ENCODE measurements at places on chromosomes 1 and 21.
A peak's percentile ranks its signal among the peaks of the same experiment; 100 is the strongest.

DNA sequence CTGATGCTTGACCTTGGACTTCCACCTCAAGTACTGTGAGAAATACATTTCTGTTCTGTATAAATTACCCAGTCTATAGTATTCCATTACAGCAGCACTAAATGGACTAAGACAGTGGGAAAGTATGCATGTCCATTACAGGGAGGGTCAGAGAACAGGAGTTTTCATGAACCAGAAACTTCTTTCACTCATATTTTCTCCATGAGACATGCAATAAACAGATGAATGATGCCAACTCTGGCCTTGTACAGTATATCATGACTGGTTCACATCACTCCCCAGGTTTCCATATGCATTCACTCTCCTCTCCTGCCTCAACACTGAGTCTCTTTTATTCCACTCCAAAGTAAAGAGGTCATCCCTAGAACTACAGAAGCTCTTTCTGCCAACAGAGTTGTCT lies 4.5 kb upstream of the IFI16 start:
- DNase-seq = no peak

- no peak for DNase-seq
Measured at GRCh38 chr1:206829282-206829681, 36.1 kb upstream of the IL20 start.

- DNase-seq = no peak
Measured at GRCh38 chr1:206682111-206682510, 2.6 kb upstream of the MAPKAPK2 start.

GRCh38 chr1:48670234-48671020 lies 106.3 kb downstream of the BEND5 start:
- DNase-seq = no peak

GRCh38 chr1:83702356-83702755 lies 296.6 kb downstream of the TTLL7 start:
- DNase-seq = no peak

GRCh38 chr21:42291003-42291750 lies 24.0 kb downstream of the TFF3 start:
- DNase-seq = no peak

DNA sequence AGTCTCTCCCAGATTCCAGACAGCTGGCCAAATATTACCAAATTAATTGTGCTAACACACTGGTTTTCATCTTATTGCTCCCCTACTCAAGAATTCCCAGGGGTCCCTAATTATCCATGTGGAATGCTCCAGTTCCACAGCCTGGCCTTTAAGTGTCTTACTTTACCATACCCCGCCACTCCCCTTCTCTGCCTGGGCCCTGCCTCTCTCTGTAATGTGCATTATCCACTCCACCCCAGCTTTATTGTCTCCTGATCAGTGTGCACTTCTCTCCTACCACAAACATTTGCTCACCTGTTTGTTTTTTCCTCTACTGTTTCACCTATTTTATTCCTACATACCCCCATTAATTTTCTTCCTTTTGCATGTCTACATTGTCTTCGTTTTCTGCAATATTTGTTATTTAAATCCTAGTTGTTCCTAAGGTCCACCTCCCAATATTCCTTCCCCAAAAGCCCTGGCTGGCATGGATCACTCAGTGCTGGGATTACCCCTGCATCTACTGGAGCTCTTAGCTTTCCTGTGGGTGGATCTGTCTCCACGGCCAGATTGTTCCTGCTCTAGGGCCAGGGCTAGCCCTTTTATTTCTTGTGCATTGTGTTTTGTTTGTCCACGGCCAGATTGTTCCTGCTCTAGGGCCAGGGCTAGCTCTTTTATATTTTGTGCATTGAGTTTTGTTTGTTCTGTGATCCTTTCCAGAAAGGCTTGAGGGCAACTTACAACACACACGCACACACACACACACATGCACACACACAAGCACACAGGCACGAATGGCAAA lies 33.4 kb upstream of the ATP1B1 start:
- DNase-seq = no peak

- DNase-seq = peak; percentile 99
Measured at GRCh38 chr1:24018611-24019580, 38.8 kb upstream of the SRSF10 start.

- no peak for DNase-seq
Measured at GRCh38 chr1:107294686-107295085, 153.8 kb downstream of the NTNG1 start.

GRCh38 chr1:204997591-204998355 lies 45.2 kb upstream of the CNTN2 start:
- DNase-seq = no peak

DNA sequence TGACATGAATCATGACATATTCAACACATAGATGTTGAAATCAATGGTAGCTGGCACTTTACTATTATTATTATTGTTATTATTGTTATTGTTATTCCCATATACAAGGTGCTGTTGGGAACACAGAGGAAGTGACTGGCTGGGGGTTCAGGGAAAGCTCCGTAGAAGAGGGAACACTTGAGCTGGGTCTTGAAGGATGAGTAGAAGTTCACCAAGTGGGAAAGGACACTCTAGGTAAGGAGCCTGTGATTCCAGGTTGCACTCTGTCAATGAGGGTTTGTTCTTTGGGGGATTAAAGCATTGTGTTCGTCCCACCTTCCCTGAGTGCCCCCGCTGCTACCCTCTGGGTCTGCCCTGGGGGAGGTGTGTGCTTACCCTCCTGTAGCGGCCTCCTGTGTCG lies 14.1 kb downstream of the ZNF362 start:
- no peak for DNase-seq

- no peak for DNase-seq
Measured at GRCh38 chr21:43369124-43369523, 57.8 kb downstream of the SIK1 start.

DNA sequence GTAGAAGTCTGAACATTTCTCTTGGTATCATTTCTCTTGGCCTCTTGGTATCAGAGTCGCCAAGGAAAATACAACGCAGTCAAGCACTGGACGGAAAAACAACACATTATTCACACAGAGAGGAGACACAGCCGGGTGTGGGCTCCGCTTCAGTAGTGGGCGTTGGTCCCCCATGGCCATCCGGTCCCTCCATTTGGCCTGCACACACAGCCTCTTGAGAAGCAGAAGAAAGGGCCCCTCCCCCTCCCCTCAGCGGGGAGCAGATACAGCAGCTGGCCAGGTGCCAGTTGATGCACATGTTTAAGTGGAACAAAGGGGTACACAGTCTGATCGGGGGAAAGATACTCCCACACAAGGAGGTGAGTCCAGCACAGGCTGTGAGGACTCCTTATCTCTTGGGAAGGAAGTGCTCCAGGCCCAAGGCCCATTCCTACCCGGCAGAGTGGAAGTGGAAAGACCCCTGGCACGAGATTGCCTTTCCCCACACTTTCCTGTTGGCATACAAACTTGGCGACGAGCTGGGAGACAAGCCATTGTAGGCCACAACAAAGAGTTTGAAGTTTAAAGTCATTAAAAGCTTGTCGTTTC lies 311.3 kb downstream of the FAM72C start:
- no peak for DNase-seq

GRCh38 chr1:177656598-177656997 lies 313.3 kb downstream of the SEC16B start:
- DNase-seq = no peak

DNA sequence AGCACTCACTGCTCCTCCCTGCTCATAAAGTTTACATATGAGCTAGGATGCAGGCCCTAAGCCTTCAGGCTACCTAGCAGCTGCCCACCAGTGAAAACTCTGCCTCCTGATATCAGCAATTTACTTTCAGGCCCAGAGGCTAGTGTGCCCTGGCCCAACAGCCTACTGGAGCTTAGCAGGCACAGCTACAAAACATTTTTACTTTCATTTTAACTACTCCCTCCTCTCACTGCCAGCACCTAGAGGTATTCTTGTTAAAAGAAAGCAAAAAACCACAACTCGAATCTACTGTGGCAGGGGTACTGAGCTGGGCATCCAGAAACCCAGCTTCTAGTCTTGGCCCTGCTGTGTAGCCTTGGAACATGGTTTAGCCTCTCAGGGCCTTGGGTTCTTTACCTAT lies 5.8 kb upstream of the LORICRIN start:
- no peak for DNase-seq

DNA sequence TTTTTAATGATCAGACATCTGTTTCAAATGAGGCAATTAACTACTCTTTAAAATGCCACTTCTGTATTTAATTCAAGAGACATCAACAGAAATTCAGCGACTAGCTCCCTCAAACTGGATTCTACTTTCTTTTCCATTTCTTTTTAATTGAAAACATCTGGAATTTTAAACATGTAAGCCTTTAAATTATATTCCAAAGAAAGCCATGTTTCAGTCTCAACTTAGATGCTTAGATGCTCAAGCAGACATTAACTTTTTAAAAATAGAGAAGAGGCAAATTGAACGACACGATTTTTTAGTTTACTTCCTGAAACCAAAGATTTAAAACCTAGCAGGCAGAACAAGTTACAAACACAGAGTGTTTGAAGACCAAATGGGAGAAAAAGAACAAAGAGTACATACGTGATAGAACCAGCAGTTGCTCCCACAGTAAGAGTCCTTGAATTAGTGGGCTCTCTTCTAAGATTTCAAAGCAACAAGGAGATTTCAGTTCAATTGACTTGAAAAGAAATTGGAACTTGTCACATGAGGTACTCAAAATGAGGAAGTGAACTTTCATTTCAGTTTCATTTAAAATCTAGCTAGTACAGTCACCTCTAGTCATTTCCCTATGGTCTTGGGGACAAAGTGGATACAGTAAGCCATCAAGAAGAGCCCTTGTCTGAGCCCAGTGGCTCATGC lies at the start of gene CTSS:
Gene CTSS (minus strand): TSS at position 483 of the 681 bp plus-strand sequence. CDS start 1,015 bp downstream, outside the sequence.
- no peak for DNase-seq

- DNase-seq = no peak
Measured at GRCh38 chr1:29451368-29451892, 215.1 kb downstream of the PTPRU start.

DNA sequence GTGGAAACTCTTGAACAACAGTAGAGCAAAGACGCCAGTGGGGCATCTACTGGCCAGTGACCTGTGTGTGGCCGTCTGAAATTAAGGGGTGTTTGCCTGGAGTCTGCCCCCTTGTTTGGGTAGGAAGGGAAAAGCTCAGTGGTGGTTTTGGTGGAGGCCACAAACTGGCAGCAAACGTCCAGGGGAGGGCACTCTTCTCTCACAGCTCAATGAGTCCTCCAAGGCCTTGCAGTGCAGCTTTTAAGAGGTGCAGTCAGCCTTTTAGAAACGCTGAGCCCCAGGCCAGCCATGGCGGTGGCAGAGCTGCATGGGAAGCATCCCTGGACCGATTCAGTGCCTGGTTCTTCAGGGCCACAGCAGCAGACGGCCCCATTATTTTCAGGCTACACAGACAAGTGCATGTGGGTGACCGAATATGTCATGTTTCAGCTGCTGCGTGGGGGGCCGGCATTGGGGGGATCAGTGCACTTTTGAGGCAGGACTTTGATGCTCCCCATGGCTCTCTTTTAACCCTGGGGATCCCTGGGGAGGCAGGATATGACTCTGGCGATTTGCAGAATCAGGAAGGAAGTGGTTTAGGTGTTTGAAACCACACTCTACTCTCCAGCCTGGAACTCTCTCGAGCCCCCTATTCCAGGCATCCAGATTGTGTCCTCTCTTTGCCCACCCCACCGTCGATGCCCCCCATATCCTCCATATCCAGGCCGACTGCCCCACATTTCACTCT lies 414.0 kb downstream of the PRDM2 start:
- DNase-seq = no peak

- no peak for DNase-seq
Measured at GRCh38 chr1:101283443-101283842, 46.6 kb downstream of the S1PR1 start.

DNA sequence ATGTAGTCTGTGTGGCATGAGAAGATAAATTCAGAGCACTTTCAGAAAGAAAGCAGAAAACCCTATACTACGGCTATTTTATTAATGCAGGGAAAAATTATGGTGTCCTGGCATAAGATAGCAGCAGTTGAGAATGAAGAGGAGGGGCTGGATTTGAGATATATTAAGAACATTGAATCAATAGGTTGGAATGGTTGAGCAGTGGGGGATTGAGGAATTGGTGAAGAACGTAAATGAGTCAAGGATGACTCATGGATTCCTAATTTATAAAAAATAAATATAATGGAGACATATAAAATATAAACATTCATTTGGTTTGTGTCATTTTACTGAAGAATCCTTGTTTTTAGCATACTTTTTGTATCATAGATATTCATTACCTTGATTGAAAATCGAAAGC lies 234.3 kb upstream of the ADAMTS5 start:
- DNase-seq = no peak

DNA sequence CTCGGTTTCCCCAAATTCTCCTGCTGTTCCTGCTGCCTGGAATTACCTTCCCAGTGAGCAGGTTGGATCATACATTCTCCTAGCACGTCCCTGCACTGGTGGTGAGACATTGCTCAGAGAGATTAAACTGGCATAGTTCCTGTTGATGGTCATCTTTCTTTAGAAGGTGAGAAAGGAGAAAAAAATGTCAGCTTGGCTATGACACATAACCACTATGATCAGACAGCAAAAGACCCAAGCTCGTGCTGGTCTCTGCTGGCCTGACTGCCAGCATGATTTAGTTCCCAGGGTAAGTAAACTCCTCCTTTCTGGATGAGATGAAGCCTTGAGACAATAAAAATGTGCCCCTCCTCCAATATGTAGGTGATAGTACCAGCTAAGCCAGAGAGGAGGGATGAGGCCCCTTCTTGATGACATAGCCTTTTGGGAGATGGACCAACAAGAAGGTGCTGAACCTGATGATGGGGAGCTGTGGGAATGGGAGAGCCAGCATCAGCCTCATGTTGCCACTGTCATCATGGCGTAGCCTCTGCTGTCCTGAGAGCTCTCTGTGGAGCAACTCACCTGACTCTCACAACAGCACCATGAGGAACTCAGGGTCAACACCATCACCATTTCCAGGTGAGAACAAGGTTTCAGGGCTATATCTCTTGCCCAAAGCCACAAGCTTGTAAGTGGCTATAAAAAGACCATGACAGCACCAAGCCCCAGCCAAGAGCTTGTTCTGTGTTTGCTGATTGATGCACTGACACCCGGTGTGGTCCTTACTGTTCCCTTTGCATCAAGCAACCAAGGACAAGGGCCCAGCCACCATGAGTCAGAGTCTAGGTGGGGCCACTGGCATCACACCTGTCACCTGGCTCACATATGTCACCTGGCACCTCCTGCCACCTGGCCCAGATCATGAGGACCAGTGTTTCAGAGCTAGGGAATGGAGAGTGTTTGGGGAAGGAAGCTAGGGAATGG lies 200.0 kb downstream of the MATN1 start:
- DNase-seq = peak; percentile 55

GRCh38 chr1:53642607-53643006 lies 96.4 kb downstream of the GLIS1 start:
- peak; percentile 54 for DNase-seq

- no peak for DNase-seq
Measured at GRCh38 chr1:177023249-177023648, 141.3 kb downstream of the ASTN1 start.

GRCh38 chr1:23701310-23701709 lies 9.7 kb downstream of the RPL11 start:
- DNase-seq = no peak

DNA sequence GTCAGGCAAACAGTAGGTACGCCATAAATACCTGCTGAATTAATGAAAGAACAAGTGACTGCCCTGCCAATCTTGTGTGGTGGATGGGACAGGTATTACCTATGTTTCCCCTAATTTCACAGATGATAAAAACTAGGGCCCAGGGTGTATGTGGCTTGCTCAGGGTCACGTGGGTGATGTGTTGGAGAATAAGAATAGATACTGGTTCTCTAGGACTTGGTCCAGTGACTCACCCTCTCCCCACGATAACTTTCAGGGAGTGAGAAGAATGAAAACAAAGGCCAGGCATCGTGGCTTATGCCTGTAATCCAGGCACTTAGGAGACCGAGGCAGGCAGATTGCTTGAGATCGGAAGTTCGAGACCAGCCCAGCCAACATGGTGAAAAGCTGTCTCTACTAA lies 26.7 kb downstream of the SLC26A9 start:
- DNase-seq = no peak
